ENCODE measurements at places on chromosomes 1 and 21. TPM values are rescaled to one million over a fixed set of nuclear protein-coding genes. Genes with fewer than 3 reads are reported as not detected.

Gene PDE9A
- polyA plus RNA-seq, result 0.07 TPM

Gene CAPZA1
- 165 TPM for polyA plus RNA-seq

Gene LDLRAD1
- polyA plus RNA-seq, result not detected

Gene VAV3
- 0.01 TPM for polyA plus RNA-seq

Gene ATP1A4
- not detected for polyA plus RNA-seq
